ENCODE measurements at places on chromosomes 3 and 15.

- no peak for DNase-seq
These were observed 36.3 kb upstream of the SGO1 start for GRCh38 chr3:20222274-20222673.

- no peak for DNase-seq
These were observed 67.5 kb downstream of the SPRED1 start for GRCh38 chr15:38320181-38320580.

GRCh38 chr3:151740581-151740980 lies 6.9 kb downstream of the AADACL2 start:
- DNase-seq, result no peak

DNA sequence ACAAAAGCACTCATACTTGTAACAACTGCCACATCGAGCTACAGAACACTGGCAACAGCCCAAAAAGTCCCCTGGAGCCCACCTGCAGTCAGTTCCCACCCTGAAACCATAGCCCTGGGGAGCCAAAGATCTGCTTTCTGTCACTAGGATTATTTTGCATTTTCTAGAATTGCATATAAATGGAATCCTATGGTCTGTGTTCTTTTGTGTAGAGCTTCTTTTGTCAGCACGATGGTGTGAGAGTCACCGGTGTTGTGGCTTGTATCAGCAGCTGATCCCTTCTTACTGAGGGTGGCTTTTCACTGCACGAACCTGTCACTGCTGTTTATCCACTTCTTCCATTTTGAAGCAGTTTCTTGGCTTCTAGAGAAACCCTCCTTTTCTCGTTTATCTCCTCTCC lies 60.1 kb upstream of the PRR23E start:
- no peak for DNase-seq

GRCh38 chr15:99716540-99717095 lies 16.6 kb downstream of the LYSMD4 start:
- no peak for DNase-seq

- DNase-seq, result no peak
These were observed 86.6 kb downstream of the MSL2 start for GRCh38 chr3:136109499-136109898.

GRCh38 chr15:32802286-32802936 lies 84.6 kb downstream of the GREM1 start:
- no peak for DNase-seq

GRCh38 chr15:76178296-76179000 lies 118.7 kb downstream of the TMEM266 start:
- no peak for DNase-seq

- no peak for DNase-seq
These were observed 264.1 kb downstream of the ADAMTSL3 start for GRCh38 chr15:83918011-83918410.

DNA sequence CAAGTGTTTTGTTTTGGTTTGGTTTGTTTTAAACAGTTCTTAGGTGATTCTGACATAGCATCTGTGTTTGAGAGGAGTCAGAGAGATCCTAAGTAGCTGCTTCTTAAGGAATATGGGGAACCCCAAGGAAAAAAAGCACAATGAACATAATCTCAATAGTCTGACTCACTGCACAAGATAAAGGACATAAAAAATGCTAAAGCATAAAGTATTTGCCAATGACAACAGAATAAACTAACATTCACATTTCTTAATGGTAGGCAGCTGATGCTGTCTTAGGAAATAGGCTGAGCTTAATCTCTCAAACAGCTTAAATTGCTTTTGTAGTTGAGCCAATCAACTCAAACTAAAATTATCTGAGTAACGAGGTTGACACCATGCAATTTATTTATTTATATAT lies 2.9 kb downstream of the NCEH1 start:
- no peak for DNase-seq

Data from activated CD4-positive, alpha-beta T cell treated with anti-CD3 and anti-CD28 coated beads, Interleukin-2, amount 50 U/mL, for 48 hours (primary cell).